M059J (cell line): ENCODE measurements at places on chromosomes 13 and 19.

GRCh38 chr13:97234742-97235141 lies 12.6 kb downstream of the MBNL2 start:
- no peak for DNase-seq

- no peak for DNase-seq
Measured at GRCh38 chr19:41699968-41700323, 8.5 kb upstream of the CEACAM5 start.

GRCh38 chr13:44257796-44258195 lies 115.8 kb upstream of the SERP2 start:
- no peak for DNase-seq

DNA sequence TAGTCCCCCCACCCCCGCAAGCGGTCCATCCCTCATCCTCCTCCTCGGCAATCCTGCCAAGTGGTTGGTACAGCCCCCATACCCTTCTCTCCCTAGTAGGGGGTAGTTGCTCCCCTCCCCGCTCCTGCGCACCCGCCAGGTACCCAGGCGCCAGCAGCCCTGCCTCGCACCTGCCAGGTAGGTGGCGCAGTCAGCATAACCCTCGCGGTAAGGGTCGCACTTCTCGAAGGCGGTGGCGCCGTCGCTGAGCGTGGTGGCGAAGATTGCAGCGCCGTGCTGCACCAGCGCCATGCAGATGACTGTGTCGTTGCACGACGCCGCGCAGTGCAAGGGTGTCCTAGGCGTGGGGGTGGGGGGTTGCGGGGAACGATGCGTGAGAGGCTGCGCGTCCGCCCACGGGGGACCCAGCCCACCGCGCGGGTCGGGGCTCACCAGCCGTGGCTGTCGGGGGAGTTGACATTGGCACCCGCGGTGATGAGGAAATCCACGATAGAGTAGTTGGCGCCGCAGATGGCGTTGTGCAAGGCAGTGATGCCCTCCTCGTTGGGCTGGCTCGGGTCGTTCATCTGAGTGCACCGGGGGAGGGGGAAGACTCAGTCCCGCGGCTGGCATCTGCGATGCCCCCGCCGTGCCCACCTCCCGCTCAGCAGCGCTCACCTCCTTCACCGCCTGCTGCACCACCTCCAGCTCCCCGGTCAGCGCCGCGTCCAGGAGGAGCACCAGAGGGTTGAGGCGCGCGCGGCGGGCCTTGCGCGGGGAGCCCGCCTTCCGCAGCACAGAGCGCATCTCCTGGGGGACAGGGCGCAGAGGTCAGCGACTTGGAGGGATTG lies 15.2 kb upstream of the ERCC2 start:
- no peak for DNase-seq

- no peak for DNase-seq
Measured at GRCh38 chr13:28885181-28885580, 65.0 kb downstream of the MTUS2 start.

- DNase-seq: no peak
Measured at GRCh38 chr13:83907196-83907989, 25.1 kb upstream of the SLITRK1 start.
